Stimulated activated CD8-positive, alpha-beta memory T cell treated with anti-CD3 and anti-CD28 coated beads, Interleukin-7, amount 100 ng/mL, for 48 hours (primary cell): ENCODE measurements at places on chromosomes 6 and 20.

GRCh38 chr6:30908700-30909099 lies 693 bp downstream of the GTF2H4 start:
- DNase-seq: no peak

DNA sequence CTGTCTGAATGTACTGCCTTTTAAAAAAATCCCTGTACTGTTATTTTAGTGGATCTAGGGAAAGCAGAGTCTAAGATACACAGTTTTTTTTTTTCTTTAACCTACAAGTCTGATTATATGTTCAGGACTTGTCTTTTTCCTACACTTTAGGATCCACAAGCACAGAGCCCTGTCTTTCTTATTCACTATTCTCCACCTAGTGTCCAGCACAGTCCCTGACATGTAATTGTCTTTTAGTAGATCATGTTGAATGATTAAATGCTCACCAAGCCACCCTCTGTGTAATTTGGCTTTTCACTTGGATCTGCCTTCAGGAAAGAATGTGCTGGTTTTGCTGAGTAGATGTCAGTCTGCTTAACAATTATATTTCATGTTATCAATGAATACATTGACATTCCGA lies 35.8 kb upstream of the YWHAB start:
- DNase-seq: no peak

DNA sequence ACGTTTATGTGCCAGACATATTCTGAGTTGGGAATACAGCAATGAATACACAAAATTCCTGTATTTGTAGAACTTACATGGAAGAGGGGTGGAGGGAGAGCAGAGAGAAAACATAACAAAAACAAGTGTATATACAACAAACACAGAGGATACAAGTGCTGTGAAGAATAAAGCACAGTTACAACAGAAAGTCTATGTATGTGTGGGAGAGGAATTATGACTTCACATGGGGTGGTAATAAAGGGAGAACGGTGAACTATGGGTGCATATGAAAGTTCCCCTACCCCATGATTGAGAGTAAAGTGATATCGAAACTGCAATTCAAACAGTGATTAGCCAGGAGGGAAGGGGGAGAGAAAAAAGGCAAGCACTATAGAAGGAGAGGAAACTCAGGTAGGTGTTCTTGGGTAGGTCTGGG lies 24.6 kb downstream of the HBS1L start:
- no peak for DNase-seq

- no peak for DNase-seq
These were observed 137.5 kb upstream of the SLC24A3 start for GRCh38 chr20:19074828-19075516.

DNA sequence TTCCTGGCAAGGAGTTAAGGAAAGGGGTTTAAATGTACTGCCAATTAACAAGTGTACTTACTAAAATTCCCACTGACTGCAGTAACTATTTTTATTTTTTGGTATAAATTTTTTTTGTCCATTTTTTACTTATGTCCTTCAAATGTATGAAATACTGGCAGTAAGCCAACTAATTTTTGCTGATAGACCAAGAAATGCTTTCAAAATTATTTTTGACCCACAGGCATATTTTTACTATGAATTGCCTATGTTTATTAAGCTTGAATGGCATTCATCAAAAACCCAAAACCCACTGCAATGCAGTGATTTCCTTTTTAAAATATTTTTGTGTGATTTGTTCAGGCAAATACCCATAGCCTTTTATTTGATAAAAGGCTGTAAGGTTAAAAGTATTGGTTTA lies 560.1 kb downstream of the UTRN start:
- DNase-seq: no peak
